ENCODE measurements at places on chromosomes 2 and 18.

- DNase-seq = no peak
Measured at GRCh38 chr2:133418021-133418420, 150.2 kb downstream of the NCKAP5 start.

- no peak for DNase-seq
Measured at GRCh38 chr2:6421138-6421730, 444.5 kb downstream of the CMPK2 start.

GRCh38 chr18:54830866-54831265 is 2.6 kb downstream of the RAB27B start:
- no peak for DNase-seq

DNA sequence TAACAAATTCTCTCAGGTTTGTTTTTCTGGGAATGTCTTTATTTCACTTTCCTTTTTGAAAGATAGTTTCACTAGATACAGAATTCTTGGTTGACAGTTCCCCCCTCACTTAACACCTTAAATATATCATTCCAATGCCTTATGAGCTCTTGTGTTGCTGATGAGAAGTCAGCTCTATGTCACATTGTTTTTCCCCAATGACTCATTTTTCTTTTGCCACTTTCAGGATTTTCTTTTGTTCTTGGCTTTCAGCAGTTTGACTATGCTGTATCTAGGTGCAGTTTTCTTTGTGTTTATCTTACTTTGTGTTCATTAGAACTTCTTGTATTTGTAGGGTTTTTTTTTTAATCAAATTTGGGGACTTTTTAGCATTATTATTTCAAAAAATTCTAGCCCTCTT is 5.6 kb upstream of the RALBP1 start:
- DNase-seq = no peak

- DNase-seq = no peak
Measured at GRCh38 chr18:22193466-22193865, 24.1 kb downstream of the GATA6 start.

DNA sequence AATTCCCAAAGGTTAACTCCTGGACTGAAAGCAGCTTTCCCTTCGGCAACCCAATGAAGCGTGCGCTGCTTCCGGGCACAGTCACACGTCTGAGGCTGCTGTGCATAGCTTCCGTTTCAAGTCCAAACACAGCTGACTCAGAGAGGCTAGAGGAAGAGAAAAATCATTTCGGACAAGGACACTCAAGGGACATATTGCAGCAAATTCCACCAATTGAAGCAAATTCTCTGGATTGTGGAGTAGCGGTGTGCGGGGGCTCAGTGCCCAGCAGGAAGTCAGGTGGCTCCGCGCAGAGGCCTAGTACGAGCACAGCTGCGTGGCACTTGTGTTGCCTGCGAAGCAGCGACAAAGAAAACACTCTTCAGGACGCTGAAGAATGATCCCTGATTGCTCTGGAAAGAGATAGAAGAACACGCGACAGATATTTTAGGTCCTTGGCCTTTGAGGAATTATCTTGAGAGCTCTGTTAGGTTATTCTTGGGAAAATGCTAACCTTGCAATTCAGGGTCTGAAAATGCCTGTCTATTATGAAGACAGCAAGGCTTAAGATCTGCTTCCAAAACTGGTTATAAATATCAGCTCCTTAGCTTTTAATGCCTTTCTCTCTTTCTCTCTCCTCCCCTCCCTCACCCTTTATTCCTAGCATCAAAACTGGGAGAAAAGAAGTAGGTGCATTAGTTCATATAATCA is 352.6 kb upstream of the DLGAP1 start:
- no peak for DNase-seq

DNA sequence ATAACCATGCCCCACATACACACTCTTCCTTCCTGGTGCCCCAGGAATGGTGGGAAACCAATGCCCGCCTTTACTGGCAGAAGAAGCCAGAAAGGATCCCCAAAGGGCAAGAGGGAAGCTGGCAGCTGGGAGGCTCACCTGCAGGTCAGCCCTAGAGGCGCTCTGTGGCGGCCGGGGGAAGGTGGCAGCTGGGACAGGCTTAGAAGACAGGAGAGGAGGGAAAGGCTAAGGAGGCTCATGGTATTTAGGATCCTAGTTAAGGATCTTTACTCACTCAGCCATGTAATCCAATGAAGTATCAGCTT is 23.8 kb downstream of the ADRA2B start:
- no peak for DNase-seq

DNA sequence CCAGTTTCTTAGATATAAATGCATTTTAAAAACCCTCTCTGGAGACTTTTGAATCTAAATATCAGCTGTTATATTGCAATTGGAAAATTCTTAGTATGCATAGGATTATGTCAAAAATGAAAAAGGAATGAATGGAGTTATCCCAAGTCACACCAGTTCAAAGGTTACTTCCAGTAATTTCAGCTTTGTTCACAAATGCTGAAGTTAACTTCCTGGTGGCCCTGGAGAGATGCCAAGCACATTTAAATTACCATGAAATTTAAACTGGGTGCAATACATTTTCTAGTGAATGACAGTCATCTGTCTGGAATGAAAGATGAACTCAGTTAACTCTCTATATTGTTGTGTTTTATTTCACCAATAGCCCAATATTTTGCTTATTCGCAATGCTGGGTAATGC is 753.9 kb downstream of the SUCLG1 start:
- no peak for DNase-seq

GRCh38 chr2:182207049-182207746 is 219.6 kb downstream of the PDE1A start:
- no peak for DNase-seq

DNA sequence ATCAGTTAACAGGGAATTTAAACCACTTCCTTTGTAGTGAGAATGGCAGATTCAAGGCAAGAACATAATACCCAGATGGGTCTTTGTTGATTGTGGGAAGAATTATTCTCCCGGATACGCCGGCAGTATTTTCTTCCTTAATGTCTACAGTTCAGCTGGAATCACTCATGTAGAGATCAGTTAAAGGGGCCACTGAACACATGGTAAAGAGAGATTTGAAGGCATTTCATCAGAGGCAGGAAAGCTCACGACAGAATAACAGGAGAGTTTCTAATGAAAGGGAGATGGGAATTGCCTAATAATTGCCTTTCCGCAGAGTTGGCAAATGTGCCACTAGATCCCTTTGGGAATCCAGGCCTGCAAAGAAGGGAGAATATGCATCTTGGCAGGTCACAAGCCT is 327.7 kb upstream of the ZNF804A start:
- no peak for DNase-seq

DNA sequence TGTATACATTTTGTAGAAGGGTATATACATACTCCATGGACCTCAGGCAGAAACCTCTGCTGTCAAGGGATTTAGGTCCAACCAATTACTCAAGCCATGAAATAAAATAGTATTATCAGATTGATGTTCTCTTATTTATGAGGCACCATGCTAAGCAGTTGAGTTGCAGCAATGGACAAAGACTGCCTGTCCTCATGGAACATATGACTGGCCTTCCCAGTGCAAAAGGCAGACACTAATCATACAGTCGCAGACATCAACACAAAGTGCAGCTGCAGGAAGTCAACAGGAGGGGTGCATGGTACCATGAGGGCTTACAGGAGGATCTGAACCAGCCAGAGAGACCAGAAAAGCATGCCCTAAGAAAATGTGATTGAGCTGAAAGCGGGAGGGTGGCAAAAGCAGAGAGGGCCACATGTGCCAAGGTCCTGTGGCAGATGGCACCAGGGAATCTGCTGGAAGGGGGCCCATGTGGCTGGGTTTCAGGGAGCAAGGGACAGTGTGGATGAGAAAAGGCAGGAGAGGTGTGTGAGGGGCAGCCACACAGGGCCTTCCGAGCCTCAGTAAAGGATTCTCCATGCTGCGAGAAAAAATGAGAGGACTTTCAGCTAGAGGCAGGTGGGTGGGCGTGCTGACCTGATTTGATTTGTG is 61.4 kb upstream of the RNF152 start:
- no peak for DNase-seq

GRCh38 chr2:186636800-186637496 is 47.1 kb downstream of the ITGAV start:
- DNase-seq = no peak

DNA sequence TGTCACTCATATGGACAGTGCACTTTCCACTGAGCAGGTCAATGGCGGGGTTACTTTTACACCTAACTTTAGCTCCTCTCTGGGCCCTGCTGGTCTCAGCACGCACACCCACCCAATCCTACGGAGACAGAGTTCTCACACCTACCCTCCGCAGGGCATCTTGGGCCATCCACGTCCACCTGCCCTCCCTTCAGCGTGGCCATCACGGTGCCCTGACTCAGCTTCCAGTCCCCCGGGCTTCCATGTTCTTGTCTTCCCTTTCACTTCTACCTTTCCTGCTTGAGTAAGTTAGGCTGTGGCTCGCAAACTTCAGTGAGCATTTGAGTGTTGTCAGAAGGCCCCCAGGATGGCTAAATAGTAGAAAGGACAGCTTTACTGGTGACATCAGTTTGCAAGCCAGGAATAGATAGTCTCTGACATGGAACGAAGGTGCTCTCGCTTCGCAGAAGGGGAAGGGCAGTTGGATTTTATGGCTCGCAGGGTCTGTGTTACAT is 232.4 kb downstream of the SEPTIN10 start:
- DNase-seq = no peak

DNA sequence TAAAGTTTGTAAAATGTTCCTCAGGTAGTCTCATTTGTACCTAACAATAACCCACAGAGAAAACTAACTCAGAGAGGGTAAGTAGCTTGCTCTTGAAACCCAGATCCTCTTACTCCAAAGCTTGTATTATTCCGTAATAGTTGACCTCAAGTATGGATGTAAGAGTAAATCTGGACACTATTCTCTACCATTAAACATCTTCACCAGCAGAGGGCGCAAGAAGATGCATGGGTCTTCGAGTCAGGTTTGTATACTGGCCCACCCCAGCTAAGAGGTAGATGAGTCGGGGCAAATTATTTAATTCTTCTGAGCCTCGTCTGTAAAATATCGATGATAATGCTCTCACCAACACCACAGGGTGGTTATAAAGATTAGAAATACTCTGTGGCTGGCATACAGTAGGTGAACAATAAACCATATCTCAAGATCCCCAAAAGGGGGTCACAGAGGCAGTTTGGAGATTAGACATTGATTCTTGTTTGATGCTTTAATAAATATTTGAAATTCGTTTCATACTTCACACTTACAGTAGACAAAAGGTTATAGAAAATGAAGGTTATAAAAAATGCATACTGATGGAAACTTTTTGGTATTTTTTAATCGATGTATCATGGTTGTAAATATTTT is 3.5 kb upstream of the CABLES1 start:
- DNase-seq = peak; percentile 34

DNA sequence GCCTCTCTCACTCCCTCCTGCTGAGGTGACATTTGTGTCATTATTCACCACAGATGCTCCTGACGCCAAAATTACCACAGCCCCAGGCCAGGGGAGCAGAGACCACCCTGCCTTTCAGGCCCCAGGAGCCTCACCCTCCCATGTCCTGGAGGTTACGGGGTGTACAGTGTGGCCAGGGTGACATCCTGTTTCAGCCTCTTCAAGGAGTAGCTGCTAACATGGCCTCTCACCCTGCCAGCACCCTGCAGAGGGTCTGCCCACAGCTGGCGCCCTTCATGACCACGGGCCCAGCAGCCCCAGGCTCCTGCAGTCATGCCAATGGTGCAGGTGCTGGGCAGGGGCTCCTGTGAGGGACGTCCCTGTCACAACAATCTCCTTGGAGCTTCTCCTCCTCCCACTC is 92.6 kb downstream of the SMIM21 start:
- no peak for DNase-seq

DNA sequence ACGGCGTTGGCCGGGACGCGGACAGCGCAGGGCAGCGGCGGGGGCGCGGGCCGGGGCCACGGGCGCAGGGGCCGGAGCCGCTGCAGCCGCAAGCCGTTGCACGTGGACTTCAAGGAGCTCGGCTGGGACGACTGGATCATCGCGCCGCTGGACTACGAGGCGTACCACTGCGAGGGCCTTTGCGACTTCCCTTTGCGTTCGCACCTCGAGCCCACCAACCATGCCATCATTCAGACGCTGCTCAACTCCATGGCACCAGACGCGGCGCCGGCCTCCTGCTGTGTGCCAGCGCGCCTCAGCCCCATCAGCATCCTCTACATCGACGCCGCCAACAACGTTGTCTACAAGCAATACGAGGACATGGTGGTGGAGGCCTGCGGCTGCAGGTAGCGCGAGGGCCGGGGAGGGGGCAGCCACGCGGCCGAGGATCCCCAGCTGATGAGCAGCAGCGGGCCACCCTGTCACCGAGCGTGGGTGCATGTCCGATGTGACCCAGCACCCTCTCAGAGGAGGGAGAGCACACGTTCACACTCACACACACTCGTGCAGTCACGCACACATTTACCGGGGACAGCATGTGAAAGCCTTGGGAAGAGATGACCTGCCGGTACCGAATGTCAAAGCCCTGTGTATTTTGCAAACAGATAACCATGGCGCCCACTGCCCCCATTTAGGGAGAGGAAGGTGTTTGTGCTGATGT is 4.2 kb downstream of the GDF7 start:
- DNase-seq = no peak

DNA sequence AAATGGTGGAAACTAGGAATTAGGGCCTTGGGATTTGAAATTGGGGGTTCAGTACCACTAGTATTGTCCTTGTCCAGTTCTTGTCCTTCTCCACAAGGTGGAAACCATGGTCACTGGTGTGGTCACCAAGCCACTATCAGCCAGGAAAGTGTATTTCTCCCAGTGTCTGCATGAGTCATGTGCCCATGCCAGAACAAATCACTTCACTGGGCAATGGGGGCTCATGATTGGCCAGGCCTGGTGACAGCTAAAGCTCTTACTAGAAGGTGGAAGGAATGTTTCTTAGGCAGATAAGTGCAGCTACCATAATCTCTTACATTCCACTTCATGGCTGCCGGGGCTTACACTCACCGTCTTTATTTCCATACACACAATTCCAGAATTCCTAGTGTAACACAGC is 124.8 kb upstream of the TACR1 start:
- no peak for DNase-seq

GRCh38 chr18:46324087-46324955 is 220.1 kb downstream of the HAUS1 start:
- DNase-seq = peak; percentile 77

GRCh38 chr18:58226429-58226828 is 182.4 kb downstream of the NEDD4L start:
- no peak for DNase-seq

- DNase-seq = no peak
Measured at GRCh38 chr18:49862656-49863385, 49.5 kb upstream of the ACAA2 start.

GRCh38 chr2:206790311-206790935 is 25.0 kb downstream of the FASTKD2 start:
- DNase-seq = no peak

DNA sequence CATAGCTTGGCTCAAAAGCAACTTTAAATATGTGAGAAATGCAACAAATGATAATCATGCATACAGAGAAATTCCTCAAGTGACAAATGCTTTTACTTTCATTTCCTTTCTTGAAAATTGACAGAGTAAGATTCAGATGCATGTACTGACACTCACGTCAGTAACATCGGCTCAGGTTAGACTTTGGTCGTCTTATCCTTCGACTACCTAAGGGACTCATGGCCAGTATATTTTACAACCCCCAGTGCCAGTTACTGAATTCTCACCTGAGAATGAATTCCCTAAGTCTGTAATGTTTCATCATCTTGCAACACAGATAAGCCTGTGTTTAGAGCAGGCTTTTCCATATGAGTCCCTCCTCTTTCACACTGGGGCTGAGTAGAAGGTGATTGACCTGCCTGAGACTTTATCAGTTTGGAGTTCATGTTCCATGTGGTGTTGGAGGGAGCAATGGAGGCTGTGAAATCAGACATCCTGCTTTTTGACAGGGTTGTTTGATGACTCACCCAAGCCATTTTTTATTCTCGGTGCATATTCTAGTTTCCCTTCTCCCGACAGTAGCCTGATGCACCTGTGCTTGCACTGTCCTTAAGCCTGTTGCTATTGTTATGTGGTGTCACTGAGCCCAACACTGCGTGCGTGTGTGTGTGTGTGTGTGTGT is 30.5 kb upstream of the ATP8B1 start:
- DNase-seq = no peak
